ENCODE measurements at places on chromosomes 5 and 9.

DNA sequence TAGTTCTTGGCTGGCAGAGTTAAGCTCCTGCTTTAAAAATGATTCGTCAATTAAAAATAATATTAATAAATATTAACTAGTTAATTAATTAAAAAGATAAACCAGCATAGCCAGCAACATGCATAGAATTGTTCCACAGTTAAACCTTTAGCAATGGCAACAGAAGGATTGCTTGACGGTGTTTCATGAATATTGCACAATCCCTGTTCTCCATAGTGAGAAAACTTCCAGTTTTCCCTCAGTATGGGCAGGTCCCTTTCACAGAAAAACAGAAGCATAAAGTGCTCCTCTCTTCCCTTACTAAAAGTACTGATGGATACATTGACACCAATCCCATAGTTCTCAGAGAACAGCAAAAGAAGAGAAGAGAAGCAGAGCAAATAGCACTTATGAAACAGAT lies 71.4 kb upstream of the CAST start:
- no peak for DNase-seq

DNA sequence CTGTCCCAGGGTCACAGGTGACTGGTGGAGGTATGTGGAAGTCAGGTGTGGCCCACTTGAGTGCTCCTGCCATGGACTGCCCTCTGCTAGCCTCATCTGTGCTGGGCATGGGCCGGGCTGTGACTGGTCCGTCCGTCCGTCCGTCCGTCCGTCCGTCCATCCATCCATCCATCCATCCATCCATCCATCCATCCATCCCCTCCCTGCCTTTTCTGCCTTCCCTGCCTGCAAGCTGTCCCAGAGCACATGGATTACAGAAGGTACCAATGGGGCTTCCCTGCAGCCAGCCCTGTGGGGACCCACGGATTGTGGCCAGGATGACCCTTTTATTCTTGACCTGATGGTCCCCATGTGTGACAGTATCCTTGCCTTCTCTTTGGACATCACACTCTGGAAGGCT lies 92.5 kb downstream of the MACROH2A1 start:
- DNase-seq, result no peak

GRCh38 chr5:112581811-112582320 lies 155.8 kb upstream of the APC start:
- no peak for DNase-seq

DNA sequence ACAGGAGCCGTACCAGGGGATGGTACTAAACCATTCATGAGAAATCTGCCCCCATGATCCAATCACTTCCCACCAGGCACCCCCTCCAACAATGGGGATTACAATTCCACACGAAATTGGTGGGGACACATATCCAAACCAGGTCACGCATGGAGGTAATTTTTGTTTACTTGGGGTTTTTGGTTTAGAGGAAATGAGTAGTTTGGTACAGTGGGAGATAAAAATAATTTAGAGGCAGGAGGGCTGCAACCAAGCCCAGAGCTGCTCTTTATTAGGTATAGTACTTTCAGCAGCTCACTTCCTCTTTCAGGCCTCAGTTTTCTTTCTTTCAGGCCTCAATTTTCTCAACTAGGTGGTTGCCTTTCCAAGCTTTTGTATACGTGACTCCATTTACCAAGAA lies 23.2 kb downstream of the PRUNE2 start:
- no peak for DNase-seq

DNA sequence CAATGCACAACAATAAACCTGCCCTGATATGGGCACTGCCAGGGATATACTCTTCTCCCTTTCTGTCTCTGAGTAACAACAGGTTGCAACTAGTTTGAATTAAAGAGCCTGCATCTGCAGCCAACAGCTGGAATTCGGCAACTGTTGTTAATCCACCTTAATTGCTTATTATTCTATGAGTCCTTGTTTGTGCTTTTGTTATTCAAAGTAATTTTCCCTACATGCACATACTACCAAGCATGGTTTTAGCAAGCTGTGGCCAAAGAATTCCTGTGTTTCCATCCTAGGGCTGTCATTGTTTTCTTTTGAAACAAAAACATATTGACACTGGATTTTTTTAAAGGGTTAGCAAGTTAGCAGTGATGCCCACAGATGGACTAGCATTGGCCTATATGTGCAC lies 171.5 kb downstream of the EFNA5 start:
- no peak for DNase-seq

- no peak for DNase-seq
Measured at GRCh38 chr5:157283434-157283833, 17.5 kb downstream of the CYFIP2 start.

- no peak for DNase-seq
Measured at GRCh38 chr9:108924466-108924865, 9.5 kb downstream of the ELP1 start.

DNA sequence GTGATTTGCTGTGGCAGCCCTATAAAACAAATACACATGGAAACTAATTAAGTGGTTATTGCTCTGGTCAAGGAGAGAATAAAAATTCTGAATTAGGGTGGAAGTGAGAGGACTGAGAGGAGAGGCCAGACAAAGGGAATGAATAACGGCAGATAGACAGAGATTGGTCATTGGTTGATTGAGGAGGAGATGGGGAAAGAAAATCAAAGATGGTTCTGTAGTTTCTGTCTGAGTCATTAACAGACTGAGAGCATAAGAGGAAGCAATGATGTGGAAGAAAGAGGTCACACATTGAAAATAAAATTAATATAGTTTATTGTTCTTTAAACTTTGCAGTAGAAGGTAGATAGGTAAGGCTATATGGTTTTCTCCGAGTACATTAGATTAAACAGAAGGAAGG lies 469.8 kb downstream of the ACTL7B start:
- DNase-seq, result no peak

DNA sequence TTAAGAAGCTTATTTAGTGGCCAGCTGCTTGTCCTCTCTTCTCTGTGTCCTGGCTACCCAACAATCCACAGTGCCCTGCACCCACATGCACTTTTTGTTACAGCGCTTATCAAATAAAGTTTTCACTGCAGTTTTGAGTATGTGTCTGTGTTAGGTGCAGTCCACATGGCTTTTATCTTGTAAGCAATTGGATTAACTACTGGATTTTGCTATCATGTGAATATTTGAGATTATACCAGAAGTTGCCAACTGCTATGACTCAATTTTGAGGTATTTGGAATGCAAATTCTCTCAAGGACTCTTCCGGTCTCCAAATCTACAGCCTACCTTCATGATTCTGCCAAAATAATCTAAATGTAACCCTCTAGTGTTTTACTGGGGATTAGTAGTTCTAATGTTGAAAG lies 690.2 kb downstream of the NR2F1-AS1 start:
- no peak for DNase-seq

DNA sequence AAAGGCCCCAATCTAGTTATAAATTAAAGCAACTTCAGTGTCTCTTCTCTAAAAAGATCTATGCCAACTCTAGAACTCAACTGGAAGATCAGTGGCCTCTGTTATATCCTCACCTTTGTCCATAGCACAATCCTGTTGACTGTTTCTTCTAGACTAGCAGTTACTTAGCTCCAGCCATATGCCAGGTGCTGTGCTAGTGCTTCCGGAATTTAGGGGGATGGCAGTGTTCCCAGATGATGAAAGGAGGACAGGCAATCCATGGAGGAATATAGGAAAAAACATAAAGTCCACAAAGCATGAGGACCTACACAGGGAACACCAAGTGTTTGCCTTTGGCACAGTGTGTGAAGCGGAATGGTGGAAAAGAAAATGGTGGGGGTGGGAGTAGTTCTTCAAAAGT lies 214.3 kb downstream of the MAPKAP1 start:
- DNase-seq, result no peak

DNA sequence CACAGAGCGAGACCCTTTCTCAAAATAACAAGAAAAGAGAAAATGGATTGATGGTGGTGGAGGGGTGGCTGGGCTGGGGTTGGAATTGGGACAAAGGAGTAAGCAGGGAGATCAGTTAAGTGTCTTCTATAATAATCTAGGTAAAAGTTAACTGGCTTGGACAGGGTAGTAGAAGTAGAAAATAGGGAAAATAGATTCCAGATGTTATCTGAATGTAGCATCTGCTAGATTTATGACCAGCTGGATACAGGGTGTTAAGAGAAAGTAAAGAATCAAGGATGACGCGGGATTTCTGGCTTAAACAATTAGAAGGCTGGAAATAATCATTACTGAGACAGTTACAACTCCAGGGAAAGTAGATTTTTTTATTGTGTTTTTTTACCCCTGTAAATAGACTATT lies 13.0 kb downstream of the PPP6C start:
- DNase-seq, result no peak

- DNase-seq, result no peak
Measured at GRCh38 chr9:16721972-16722371, 148.5 kb downstream of the BNC2 start.

DNA sequence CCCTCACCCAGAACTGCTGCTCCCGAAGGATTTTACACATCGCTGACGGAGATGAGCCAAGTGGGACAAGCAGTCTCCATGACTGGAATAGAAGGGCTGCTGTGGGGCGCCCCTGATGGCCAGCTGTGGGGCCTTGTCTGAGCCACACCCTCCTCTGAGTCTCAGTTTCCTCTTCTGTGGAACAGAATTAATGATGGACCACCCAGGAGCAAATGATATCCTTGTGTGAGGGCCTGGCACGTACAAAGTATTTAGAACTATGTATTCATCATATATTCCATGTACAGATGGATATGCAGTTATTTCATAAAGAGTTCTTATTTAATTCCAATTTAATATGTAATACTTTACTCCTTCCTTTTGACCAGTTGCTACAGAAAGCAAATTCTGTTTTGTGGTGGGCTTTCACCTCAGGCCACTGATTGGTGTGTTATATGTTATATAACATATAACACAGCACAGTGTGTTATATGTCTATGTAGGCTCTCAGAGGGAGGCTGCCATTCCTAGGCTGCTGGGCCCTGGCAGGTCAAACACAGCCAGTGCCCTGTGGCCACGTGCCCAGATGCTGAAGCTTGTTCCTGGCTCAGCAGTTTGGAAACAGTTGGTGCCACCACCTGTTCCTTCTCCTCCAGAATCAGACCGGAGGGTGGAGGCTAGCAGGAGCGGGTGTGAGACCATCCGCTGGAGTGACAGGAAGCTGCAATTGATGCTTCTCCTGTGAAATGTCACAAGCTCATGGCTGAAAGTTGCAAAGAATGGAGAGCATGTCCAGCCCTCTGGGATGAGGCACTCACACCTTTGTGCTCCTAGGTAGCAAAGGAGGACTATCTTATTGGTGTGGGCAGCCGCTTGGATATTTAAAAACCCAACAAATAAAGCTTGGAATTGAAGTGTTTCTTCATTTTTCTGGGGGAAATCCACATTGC lies 4.4 kb upstream of the FGD3 start:
- DNase-seq, result no peak

DNA sequence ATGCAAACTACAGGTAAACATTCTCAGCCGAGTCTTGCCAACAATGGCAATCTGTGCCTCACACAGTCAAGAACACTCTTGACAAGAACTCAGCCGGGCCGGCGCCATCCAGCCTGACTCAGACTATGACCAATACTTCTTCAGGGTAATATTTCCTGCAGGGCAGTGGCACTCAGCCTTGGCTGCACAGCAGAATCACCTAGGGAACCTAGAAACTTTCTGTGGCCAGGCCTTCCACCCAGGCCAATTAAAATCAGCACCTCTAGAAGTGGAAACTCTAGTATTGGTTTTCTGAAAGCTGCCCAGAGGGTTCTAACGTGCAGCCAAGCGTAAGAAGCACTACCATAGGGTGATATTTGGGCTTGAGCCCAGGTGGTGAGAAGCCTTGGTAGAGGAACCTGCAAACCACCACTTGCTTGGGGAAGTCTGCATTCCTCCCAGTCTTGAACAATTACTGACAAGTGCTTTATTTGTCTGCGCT lies 120.6 kb downstream of the TTLL11 start:
- DNase-seq, result no peak

DNA sequence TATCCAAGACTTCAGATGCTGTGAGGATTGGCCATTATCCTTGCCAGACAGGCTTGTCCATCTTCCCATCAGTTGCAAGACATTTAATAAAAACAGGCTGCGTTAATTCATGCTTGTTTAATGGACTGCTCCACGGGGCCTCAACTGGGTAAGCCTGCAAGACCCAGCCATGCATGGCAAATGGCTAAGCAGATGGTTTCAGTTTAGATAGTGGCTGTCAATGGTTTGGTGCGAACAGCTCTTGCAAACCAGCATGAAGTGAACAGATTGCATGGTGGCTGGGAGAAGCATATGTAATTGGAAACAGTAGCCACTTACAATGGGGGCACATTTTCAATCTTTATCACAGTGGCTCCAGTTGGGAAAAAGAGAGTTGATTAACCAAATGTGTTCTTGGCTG lies 628.2 kb upstream of the KLF4 start:
- DNase-seq, result no peak

- DNase-seq, result no peak
Measured at GRCh38 chr5:10489810-10490426, 48.2 kb downstream of the ROPN1L start.

DNA sequence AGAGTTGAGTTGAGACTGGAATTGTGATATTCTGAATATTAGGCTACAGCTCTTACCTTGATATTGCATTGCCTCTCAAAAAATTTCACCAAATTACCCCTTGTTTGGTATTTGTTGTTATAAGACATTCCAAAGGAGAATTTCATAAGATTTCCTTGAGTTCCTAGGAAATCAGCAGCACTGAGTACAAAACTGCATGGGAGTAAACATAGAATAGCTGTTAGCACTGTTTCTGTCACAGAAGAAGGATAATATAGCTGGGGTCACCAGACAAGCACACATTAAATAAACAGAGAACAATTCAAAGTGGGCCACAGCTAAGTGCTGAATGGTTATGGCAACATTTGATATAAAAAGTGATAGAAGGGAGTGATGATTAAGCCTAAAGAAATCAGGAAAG lies 724.3 kb downstream of the PRELID2 start:
- DNase-seq, result no peak

DNA sequence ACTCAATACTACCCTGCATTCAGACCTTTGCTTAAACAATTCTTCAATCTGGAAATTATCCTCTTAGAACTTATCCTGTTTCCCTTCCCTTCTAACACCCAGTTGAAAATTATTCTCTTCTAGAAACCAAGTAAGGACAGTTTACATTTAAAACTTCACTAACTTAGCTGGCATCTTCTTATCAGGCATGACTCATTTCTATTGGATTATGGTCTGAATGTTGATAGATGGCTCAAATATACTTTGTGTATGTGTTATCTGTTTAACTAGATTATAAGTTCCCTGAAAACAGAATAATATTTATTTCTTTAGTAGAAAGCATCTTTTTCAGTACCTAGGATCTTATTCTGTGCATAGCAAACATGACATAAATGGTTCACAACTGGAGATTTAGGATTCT lies 161.9 kb downstream of the PPP2R2B start:
- DNase-seq, result no peak

GRCh38 chr5:38782180-38782835 lies 63.5 kb upstream of the OSMR start:
- no peak for DNase-seq
